ENCODE measurements at places on chromosomes 1 and 21. TPM values are rescaled to one million over a fixed set of nuclear protein-coding genes. Genes with fewer than 3 reads are reported as not detected.

CLDN17 gene
- total RNA-seq, result not detected

NBPF12 gene
- 17.8 TPM for total RNA-seq

COL9A2 gene
- total RNA-seq, result 2.0 TPM

OVAAL gene
- not detected for total RNA-seq

MFAP2 gene
- 64.6 TPM for total RNA-seq

C8A gene
- total RNA-seq, result not detected

RORC gene
- total RNA-seq, result 3.5 TPM

MEAF6 gene
- total RNA-seq, result 60.4 TPM

- DNase-seq, result peak; percentile 81
These were observed 100.5 kb upstream of the SOD1 start for GRCh38 chr21:31558962-31559367.

DNA sequence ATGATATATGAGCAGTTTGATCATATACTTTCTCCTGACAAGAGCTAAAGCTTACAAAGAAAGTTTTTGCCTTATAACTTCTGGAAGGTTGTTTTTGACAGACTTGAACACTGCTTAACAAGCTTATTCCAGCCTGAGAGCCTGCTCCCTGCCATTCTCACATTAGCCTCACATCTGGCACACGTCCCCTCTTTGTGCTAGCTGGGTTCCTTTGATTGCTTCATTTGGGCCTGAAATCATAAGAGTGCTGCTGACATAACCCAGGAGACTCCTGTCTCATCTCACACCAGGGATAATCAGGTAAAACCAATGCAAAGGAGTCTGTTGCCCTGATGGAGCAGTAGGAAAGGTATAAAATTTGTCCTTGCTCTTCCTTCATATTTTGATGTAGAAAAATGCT lies 1411.7 kb upstream of the B3GALT2 start:
- no peak for DNase-seq

DNA sequence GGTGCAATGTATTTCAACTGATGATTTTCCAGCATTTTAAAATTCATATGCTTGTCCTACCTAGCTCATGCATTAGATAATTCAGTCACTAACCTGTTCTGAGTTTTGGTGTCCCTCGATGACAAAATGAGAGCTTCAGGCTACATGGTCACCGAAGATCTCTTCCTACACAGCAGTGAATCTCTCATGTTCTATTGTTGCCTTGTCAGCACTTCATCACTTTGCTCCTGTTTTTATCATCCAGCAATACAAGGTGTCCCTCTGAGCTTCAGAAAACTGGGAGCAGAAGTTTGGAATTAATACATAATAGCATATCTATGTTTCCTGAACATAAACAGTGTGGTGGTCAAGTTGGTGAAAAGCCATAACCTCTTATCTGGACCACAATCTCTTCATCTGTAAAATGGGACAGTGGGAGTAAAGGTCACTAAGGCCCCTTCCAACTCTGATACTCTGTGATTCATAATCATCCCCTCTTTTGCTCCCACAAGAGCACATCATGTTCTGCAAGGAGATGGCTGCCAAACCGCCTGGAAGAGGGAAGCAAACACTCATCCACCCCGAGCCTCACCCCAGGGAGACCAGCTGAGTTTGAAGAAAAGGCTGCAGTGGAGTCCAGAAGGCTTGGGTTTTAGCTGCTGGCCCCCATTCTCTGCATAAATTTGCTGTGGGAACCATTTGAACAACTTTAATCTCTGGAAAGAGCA lies 137.9 kb upstream of the F3 start:
- peak; percentile 81 for DNase-seq

DNA sequence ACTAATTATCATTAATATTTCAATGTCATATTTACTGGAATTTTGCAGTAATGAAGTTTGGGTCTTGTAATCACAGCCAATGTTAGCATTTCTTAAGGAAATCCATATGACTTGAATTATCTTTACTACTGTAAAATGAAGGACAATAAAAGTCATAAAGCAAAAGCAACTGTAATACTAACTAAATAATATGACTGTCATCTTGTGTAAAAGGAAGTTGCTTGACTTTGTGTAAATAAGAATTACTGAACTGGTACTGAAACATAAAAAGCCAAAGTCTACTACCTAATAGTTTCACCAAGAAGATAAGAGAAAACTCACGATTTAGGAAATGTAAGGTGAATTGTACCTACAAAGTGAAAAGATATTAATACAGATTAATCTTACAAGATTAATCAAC lies 57.5 kb downstream of the ATP6V1G3 start:
- DNase-seq, result no peak

DNA sequence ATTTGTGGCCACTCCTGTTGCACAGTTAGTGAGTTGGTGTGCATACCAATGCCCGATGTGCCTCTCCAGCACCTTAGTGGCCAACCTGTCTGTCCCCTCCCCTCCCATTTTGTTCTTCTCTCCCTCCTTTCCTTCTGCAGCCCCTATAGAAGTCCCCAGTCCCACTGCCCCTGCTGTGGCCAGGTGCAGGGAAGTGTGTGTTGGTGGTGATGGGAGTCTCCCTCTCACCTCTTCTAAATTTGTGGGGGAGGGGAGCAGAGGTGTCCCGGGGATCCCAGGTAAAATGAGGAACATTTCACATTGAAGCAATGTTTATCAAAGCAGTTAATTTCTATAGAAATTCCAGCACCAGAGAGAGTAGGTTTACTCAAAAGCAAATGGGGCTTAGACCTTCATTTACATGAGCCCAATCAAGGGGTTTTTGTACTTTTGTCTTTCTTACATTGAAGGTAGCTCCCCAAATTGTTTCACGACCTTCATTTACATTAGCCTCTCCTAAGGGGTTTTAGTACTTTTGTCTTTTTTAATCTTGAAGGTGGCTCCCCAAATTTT lies 3.0 kb upstream of the C1orf21 start:
- no peak for DNase-seq

- no peak for DNase-seq
These were observed 1.3 kb downstream of the BRINP3 start for GRCh38 chr1:190476321-190476720.

DNA sequence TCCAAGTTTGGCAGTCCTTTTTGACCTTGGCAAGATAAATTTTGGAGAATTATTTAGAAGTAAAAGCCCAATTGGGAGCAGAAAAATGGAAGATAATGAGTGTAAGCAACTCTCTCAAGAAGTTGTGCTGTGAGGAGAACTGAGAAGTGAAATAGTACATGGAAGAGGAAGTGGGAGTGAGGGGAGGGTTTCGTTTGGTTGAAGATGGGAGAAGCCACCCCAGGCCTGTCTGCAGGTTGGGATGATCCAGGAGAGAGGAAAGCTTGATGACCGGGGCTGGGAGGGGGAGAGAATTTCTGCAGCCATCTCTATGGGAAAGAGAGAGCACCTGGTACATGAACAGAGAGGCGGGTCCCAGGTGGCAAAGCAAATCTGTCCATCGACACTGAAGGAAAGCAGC lies 8.6 kb upstream of the RCAN1 start:
- no peak for DNase-seq

GRCh38 chr1:107267489-107267888 lies 126.7 kb downstream of the NTNG1 start:
- DNase-seq, result no peak

GRCh38 chr1:14363036-14363590 lies 235.4 kb upstream of the KAZN start:
- no peak for DNase-seq

GRCh38 chr1:150609732-150610131 lies 19.7 kb downstream of the ENSA start:
- DNase-seq, result no peak

- no peak for DNase-seq
These were observed 171.2 kb downstream of the LTN1 start for GRCh38 chr21:28821276-28822122.

GRCh38 chr1:11744287-11744686 lies 8.4 kb downstream of the AGTRAP start:
- DNase-seq, result no peak

- no peak for DNase-seq
These were observed 28.1 kb upstream of the AK4 start for GRCh38 chr1:65119951-65120350.

DNA sequence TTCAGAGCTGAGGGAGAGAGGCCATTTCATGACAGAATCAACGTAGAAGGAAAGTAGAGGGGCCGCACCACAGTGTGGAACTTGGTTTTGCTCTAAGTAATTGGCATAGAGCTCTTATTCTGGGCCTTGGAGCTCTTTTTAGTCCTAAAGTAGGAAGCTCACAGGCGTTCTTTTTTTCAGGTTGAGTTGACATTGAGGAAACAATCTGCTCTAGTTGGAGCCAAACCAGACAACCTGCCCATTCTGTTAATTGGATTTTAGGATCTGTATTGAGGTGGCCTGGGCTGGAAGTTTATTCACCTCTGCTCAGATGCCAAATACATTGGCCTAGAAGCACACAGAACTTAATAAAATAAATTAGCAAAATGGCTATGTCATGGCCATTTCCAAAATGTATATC lies 1093.9 kb downstream of the ADGRL2 start:
- no peak for DNase-seq

Measured in uterus (tissue), 4 donors.